ENCODE measurements at places on chromosomes 13 and 19. TPM values are rescaled to one million over a fixed set of nuclear protein-coding genes. Genes with fewer than 3 reads are reported as not detected.

- no peak for DNase-seq
These were observed 461.9 kb downstream of the KLF5 start for GRCh38 chr13:73520566-73521289.

- DNase-seq = no peak
These were observed 37.9 kb upstream of the SEMA6B start for GRCh38 chr19:4597278-4597974.

Gene GET3
- polyA plus RNA-seq = 98.0 TPM

Gene TMEM255B
- polyA plus RNA-seq = 8.4 TPM

DNA sequence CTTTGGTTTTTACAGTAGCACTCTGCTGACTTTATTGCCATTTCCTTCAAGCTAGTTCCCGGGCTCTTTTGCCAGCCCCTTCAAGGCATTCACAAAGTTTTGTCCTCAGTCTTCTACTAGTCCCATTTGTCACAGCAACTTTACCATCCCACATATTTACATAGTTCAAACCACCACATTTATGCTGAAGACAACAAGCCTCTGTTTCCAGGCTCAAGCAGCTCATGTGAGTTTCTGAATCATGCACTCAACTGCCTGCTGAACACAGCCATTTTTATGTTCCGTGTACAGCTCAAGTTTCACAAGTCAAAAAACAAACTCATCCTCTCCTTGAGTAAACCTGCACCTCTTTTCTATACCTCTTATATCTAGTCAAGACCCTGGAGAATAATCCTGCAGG, 977.0 kb upstream of the SLC10A2 start:
- no peak for DNase-seq

DNA sequence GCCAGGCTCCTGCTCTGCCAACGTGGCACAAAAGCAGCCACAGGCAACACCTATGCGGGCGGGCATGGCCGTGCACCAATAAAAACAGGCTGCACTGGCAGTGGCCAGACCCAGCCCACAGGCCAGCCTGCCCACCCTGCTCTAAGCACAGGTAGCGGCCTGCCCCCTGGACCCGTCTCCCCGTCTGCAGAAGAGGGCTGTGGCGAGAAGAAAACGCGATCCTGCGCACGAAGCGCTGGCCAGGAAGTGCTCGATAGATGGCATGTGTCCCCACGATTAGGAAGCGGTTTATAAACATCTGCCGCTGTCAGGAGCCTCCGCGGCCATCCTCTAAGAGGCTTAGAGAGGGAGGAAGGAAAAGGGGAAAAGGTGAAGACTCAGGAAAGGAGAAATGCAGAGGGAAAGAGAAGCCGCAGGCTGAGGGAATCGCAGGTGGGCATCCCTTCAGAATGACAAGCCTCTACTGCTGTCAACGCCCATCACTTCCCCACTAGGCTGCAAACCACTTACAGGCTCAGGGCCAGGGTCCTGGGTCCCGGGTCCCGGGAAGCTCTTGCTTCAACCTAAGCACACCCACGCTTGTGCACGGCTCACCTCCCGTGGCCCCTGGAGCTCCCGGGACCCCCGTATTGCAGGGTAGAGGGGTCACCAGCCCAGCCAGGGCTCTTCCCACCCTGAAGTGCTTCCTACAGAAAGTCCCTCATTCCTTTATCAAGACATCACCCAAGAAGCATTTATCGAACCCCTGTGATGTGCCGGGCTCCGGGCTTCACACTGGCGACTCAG, 10.5 kb downstream of the MLLT1 start:
- no peak for DNase-seq

Gene BEST2
- polyA plus RNA-seq = not detected

Gene KLK15
- not detected for polyA plus RNA-seq

- DNase-seq = no peak
These were observed 15.3 kb downstream of the CAPN12 start for GRCh38 chr19:38728752-38729541.

GRCh38 chr19:17184371-17184841, 30.8 kb upstream of the USE1 start:
- no peak for DNase-seq

Gene ELF1
- 51.5 TPM for polyA plus RNA-seq

Gene SPTBN4
- 1.8 TPM for polyA plus RNA-seq

GRCh38 chr13:41133951-41134350, 1.3 kb upstream of the KBTBD6 start:
- no peak for DNase-seq

Gene TNFSF13B
- polyA plus RNA-seq = 0.87 TPM

- DNase-seq = no peak
These were observed 4.9 kb downstream of the UHRF1 start for GRCh38 chr19:4913996-4914735.

DNA sequence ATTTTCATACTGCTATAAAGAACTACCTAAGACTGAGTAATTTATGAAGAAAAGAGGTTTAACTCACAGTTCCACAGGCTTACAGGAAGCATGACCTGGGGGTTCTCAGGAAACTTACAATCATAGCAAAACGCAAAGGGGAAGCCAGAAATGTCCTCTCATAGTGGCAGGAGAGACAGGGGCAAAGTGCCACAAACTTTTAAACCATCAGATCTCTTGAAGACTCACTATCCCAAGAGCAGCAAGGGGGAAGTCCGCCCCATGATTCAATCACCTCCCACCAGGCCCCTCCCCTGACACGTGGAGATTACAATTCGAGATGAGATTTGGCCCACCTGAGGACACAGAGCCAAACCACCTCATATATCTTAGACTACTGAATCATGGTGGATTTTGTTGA, 198.7 kb downstream of the KCTD12 start:
- no peak for DNase-seq

DNA sequence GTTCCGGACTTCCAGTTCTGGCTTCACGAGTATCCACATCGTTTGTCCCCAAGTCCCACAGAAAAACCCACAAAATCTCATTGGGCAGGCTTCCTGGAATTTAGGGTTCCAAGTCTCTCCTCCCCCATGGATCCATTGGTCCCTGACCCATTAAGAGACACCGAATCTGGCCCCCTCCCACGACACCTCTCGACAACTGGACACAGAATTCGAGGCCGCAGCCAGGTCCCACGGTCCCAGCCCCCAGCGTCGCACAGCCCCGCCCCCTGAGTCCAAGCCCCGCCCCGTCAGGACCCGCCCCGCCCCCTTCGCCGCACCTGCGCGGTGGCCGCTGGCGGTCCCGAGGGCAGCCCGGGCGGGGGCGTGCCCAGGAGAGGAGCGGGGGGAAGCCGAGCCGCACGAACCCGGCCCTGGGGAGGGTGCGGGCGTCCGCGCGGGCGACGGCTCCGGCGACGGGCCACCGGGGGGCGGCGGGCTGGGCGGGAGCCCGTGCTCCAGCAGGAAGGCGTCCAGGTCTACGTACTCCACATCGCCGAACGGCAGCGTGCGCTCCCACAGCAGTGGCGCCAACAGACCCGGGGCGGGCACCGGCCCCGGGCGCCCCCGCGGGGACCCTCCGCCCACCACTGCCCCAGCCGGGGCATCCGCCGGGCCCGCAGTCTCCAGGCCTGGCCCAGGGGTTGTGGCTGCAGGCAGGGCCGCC, 1.8 kb downstream of the DBP start:
- DNase-seq = no peak

- no peak for DNase-seq
These were observed 133.9 kb downstream of the PTPRS start for GRCh38 chr19:5206751-5207075.

Gene RXFP2
- 1.3 TPM for polyA plus RNA-seq

DNA sequence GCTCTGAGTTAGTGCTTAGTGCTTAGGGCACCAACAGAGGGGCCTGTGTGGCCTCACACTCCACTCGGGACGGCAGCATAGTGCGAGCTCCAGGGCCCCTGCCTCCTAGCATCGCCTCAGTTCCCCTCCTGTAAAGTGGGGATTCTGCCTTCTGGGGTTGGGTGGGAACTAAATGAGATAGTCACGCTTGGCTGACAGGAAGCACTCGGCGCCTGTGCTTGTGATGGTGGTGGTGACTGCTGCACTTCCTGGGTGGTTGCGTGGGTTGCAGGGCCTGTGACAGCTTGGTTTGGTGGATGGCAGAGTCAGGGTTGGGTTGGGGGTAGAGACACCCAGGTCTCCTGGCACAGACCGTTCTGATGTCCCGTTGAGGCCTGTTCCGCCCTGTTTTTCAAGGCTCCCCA, 7.7 kb downstream of the PLEKHF1 start:
- DNase-seq = no peak

GRCh38 chr13:108760129-108760528, 130.7 kb downstream of the MYO16 start:
- no peak for DNase-seq

- DNase-seq = no peak
These were observed 31.0 kb downstream of the SLAIN1 start for GRCh38 chr13:77728265-77729125.

Gene PIN1
- polyA plus RNA-seq = 76.9 TPM

GRCh38 chr19:34096020-34096915, 76.0 kb upstream of the LSM14A start:
- peak; percentile 64 for DNase-seq

GRCh38 chr13:39284801-39285388, 246.6 kb downstream of the NHLRC3 start:
- no peak for DNase-seq

DNA sequence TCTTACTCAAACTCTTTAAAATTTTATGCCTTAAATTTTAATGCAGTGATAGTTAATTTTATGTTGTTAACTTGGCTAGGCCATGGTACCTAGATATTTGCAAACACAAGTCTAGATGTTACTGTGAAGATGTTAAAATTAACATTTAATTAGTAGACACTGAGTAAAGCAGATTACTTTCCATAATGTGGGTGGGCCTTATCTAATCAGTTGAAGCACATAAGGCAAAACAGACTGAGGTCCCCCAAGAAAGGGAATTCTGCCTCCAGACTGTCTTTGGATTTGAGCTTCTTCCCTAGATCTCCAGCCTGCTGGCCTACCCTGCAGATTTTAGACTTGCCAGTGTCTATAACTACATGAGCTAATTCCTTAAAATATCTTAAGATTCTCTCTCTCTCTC, 294.0 kb downstream of the ENOX1 start:
- DNase-seq = no peak

Gene GPR18
- polyA plus RNA-seq = 0.14 TPM

GRCh38 chr13:23987331-23987894, 90.1 kb upstream of the C1QTNF9B start:
- DNase-seq = no peak

DNA sequence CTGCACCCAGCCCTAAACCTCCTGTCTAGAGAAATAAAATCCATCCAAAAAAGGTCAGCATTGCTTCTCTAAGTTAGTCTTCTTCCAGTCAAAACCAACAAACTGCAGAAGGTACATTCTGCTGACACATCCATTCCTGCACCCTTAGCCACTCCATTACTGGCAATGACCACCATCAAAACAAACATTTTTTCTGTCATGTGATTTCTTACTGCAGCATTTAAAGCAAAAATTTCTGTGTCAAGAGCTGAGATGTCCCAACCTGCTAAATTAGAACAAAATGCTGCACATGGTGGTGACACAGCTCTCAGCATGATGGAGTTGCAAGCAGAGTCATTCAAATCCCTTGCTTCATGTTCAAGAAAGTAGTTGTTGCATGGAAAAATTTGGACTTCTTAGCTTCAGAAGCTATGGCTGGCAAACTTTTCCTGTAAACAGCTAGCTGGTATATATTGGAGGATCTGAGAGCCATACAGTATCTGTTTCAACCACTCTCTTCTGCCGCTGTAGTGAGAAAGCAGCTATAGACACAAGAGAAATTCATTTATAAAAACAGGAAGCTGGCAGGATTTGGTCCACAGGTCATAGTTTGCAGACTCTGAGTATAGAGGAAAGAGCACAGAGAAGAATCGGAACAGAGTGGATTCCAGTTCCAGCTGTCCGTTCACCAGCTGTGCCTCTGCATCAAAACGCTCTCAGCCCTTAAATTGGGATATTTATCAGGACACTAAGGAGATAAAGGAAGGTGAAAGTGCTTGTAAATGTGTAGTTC, 17.4 kb downstream of the RUBCNL start:
- DNase-seq = no peak

DNA sequence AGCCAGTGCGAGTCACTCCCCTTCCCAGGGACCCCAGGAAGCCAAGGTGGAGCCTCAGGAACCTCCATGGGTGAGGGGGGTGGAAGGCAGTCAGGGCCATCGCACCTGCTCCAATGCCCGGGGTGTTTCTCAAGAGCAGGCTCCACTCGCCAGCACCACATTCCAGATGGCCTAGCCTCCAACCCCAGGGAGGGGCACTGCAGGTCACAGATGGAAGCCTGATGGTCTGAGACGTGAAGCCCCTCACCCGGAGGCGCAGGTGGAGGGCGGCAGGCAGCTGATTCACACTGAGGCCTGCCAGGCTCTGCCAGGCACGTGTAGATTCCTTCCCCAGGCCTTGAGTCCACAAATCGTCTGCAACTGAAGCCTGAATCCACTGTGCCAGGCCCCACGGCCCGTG, 23.0 kb upstream of the ISYNA1 start:
- DNase-seq = no peak

DNA sequence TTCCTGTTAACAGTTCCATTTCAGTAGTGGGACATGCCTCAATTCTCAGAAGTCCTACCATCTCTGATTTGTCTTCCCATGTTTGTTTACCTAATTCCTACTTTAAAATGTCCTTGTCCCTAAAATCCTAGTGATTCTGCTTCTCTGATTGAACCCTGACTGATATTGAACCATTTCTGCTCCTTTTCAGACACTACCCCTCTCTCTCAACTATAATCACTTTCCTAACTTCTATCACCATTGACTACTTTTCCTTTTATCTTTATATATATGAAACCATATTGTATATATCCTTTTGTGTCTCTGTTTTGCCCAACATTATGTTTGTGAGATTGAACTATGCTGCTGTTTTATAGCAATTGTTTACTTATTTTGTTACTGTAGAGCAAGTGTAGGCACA, 15.6 kb upstream of the ZNF227 start:
- DNase-seq = no peak

Gene LRRC63
- 0.14 TPM for polyA plus RNA-seq

Gene SIAH3
- polyA plus RNA-seq = 0.89 TPM

- no peak for DNase-seq
These were observed 78.2 kb downstream of the LRCH1 start for GRCh38 chr13:46631179-46631542.

Gene GRIK5
- 30.6 TPM for polyA plus RNA-seq

DNA sequence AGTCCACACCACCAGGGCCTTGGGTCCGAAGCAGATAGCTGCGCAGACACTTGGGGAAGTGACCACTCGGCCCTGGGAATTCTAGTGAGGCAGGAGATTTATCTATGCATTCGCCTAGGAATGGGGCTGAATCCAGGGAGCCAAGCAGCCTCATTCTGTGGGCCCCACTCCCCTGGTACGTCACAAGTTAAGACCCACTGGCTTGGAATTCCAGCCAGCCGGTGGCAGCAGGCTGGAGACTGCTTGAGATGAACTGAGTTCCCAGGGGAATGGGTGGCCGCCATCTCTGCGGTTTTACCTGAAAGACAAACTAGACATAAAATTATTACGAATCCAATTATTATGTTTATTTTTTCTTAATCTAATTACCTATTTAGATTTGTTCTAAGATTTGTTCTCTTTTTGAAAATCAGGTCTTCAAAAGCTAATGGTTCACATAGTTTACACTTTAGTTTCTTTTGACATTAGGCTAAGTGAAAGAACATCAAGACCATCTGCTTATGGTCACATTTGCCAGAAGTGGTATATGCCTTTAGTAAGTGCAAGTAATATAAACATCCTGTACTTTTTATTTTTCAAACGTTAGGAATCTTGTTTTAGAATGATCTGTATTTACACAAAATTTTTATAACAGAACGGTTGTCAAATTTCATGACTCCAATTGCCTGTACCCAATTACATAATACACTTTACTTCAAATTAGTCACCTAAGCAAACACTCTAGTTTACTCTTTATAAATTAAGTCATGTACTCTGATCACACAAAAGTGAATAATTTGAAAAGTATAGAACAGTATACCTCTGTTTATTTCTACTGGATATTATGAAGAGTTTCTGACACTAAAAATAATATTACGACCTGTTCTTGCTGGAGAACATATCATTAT, 74.4 kb downstream of the SLITRK6 start:
- DNase-seq = no peak

GRCh38 chr19:29922972-29923371, 19.1 kb upstream of the URI1 start:
- DNase-seq = no peak
